ENCODE measurements at places on chromosomes 4 and X.

DNA sequence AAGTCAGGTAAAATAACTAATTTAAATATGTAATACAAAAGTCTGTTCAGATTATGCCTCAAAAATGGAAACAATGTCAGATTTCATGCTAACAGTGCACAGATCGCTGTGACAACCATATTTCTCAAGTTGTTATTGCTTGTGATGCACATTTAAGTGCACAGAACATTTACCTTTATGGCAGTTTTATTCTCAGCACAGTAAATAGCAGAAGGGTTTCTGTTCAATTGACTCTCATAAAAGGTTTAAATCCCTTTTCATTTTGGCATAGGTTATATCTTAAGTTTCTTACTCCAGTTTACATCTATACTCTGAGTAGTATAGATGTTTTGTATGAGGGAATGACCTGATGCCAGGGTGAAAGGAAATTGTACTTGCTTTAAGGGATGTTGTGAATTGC is 247.8 kb downstream of the FSTL5 start:
- DNase-seq, result no peak

- no peak for DNase-seq
Observed at GRCh38 chr4:186743261-186743660, 19.6 kb upstream of the FAT1 start.

DNA sequence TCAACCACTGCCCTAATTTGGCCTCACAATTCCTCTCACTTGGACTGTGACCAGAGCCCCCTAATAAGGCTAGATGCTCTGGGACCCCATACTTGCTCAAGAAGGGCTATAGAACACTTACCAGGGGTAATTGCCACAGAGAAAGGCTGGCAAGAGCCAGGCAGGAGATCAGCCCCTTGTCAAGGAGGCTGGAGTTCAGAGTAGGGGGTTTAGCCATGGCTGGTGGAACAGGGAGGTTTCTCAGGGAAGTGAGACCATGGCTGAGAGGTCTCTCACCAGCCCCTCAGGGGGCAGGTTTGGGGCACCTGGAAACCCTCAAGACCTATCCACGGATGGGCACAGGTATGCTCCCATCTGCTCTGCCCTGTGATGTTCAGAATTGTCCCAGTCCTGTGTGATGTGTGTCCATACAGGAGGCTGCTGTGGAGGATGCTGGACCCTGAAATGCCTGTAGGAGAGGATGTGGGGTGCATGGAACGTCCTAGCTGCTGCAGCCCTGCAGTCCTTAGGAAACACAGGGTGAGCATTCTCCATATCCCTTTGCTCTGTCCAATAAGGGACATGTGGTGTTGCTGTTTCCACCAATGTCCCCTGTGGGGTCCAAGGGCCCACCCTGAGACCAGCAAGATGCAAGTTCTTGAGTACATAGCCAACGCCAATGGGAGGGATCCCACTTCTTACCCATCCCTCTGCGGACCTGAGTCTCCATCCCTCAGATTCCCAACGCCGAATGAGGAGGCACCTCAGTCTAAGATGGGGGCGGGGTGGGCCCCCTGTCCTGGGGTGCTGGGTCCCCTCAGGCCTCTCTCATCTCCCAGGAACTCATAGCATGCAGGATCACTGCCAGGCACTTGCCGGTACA is 16.4 kb upstream of the HSFX1 start:
- no peak for DNase-seq

DNA sequence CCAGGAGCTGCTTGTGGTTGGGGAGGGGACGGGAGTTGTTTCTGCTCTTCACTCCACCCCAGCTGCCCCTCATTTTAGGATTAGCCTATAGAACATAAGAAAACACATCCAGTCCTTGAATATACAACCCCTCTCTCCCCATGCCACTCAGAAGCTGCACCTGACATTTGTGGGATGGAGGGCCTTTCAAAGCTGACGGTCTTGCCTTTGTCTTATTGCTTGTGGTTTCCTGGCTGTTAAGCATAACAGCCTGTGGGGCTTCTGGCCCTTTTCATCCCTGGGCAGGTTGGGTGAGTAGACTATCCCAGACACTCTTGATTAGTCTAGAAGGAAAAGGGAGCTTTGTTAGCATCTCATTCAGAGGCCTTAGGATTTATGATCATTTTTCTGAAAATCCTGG is 407.6 kb upstream of the BOD1L1 start:
- DNase-seq, result no peak

- peak; percentile 67 for DNase-seq
Observed at GRCh38 chr4:81723927-81724587, 252.3 kb upstream of the RASGEF1B start.

DNA sequence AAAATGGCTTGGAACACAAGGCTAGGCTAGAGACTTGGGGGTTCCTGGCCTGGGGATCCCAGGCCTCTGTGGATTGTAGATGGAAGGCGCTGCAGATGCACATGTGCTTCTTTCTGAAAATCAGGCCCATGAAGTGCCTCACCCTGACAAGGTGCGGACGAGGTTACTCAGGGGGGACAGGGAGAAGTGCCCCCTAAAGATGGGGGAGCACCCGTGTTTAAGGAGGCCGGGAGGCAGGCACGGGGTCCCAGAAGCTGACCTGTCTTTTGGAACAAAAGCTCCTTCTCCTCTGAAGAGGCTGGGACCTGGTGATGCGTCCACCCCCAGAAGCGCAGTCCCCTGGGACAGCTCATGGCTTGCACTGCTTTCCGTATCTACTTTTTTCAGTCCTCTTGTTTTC is 2.4 kb downstream of the PDZD4 start:
- DNase-seq, result no peak

GRCh38 chr4:11503166-11503565 is 74.5 kb upstream of the HS3ST1 start:
- no peak for DNase-seq

GRCh38 chrX:52990848-52991247 is 32.5 kb upstream of the FAM156A start:
- no peak for DNase-seq

- DNase-seq, result no peak
Observed at GRCh38 chr4:3009422-3009821, 46.1 kb downstream of the GRK4 start.

- no peak for DNase-seq
Observed at GRCh38 chr4:111027526-111027925, 404.6 kb upstream of the PITX2 start.

GRCh38 chr4:4578981-4579380 is 37.1 kb upstream of the STX18 start:
- DNase-seq, result no peak

GRCh38 chr4:1293991-1294390 is 4.3 kb downstream of the MAEA start:
- no peak for DNase-seq

- DNase-seq, result no peak
Observed at GRCh38 chr4:66279084-66279483, 608.8 kb upstream of the EPHA5 start.

DNA sequence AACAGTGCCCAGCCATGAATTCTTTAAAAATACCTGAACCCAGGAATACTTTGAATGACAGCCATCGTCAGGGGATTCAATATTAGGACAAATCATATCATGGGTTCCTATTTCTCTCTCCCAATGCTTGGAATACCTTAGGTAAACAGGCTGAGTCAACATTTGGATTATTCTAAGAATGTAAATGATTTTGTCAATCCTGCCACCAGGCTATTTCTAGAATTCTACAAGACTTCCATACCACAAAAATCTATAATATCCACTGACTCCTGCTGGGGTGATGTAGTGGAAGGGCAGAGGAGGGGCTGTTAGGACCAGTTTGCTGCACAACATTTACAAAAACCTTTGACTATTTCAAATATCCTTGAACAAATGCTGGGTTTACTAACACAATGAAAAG is 65.2 kb downstream of the IGFBP7 start:
- DNase-seq, result no peak

Measured in suppressor macrophage (primary cell).